ENCODE measurements at places on chromosomes 2 and 18. TPM values are rescaled to one million over a fixed set of nuclear protein-coding genes. Genes with fewer than 3 reads are reported as not detected.

The PCARE gene
- not detected for total RNA-seq

The PROM2 gene
- 0.38 TPM for total RNA-seq

The SOWAHC gene
- 0.99 TPM for total RNA-seq

GRCh38 chr2:226882606-226883005 lies 46.8 kb downstream of the RHBDD1 start:
- DNase-seq: no peak

- no peak for DNase-seq
These were observed 267.3 kb downstream of the SPAG16 start for GRCh38 chr2:213551526-213551925.

DNA sequence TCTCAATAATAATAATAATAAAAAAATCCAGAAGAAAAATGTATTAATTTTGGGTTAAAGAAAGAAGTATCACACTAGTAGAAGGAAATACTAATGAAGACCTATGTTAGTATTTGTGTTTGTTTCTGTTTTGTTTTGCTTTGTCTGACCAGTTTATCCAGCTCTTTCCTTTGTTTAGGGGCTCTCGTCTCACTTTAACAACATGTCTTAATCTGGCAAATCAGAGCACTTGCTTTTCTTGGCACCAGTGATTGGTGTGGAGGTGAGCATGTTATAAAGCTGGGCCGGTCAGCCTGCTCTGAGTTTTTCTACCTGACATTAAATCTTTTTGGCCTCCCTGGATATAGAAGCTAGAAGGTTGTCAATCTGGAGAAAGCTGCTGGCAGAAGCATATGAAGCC lies 15.1 kb upstream of the MEX3C start:
- DNase-seq: no peak

- DNase-seq: no peak
These were observed 148.9 kb downstream of the AGPS start for GRCh38 chr2:177541258-177541991.

DNA sequence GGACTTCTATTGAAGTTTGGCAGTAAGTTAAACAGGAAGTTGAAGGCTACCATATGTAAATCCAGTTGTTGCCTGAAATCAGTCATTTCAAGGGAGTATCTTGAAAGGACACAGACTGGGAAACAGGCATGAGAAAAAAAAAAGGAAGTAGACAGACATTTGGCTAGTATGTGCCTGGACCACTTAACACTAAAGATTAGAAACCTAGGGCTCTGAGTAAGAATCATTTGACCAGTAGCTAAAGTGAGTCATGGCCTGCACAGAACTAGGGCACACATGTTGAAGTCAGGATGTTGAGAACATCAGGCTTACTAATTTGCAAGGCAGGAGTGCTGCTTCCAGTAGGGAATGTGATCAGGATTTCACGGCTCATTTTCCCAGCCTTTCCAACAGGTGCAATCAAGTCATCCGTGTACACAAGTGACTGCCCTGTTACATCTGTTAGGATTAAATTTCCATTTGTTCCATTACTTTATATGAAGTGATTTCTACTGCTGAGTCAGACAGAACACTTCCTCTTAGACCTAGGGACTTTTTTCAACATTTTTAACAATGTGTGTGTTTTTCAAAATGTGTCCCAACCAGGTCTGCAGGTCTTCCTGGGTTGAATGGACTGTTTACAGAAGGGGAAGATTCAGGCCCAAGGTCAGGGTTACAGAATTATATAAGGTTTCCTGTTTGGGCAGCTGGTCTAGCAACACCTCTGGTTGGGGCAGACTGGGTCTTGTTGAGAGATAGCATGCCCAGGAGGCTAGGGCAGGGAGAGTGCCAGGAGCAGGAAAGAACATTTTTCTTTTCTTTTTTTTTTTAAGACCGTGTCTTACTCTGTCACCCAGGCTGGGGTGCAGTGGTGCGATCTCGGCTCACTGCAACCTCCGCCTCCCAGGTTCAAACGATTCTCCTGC lies 145.6 kb downstream of the TGIF1 start:
- peak; percentile 54 for DNase-seq

DNA sequence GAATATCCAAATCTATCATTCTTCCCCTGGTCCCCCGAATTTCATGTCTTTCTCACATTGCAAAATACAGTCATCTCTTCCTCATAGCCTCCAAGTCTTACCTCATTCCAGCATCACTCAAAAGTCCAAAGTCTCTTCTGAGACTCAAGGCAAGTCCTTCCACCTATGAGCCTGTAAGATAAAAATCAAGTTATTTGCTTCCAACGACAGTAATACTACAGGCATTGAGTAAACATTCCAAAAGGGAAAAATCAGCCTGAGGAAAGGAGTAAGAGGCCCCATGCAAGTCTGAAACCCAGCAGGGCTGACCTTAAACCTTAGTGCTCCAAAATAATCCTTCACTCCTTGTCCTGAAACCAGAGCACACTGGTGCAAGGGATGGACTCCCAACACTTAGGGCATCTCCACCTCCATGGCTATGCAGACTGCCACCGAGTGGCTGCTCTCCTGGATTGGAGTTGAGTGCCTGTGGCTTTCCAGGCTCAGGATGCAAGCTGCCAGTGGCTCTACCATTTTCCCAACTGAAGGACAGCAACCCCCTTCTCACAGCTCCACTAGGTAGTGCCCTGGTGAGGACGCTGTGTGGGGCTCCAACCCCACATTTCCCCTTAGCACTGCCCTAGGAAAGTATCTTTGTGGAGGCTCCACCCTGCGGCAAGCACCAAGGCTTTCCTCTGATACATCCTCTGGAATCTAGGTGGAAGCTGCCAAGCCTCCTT lies 16.3 kb downstream of the DTNA start:
- no peak for DNase-seq

Data from activated T-cell treated with anti-CD3 and anti-CD28 coated beads, Interleukin-2, amount 50 U/mL, for 72 hours (primary cell).